ENCODE measurements at places on chromosomes 1 and 21.

DNA sequence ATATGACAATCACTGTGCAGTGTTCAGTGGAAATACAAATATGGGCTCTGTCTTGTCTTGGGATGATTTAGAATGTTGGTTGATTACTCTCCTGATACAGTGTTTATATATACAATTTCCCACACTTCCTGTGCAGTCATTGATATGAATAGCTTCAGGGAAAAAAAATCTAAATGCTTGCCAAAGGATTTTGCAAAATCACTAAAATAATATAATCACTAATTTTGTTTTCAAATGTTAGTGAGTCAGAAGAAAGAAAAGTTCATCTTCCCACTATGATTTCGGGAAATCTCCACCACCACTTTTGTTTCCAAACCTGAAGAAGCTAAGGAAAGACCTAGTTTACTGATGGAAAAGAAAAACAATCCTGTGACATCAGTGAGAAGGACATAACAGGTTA is 32.1 kb upstream of the CHRM3 start:
- no peak for DNase-seq

DNA sequence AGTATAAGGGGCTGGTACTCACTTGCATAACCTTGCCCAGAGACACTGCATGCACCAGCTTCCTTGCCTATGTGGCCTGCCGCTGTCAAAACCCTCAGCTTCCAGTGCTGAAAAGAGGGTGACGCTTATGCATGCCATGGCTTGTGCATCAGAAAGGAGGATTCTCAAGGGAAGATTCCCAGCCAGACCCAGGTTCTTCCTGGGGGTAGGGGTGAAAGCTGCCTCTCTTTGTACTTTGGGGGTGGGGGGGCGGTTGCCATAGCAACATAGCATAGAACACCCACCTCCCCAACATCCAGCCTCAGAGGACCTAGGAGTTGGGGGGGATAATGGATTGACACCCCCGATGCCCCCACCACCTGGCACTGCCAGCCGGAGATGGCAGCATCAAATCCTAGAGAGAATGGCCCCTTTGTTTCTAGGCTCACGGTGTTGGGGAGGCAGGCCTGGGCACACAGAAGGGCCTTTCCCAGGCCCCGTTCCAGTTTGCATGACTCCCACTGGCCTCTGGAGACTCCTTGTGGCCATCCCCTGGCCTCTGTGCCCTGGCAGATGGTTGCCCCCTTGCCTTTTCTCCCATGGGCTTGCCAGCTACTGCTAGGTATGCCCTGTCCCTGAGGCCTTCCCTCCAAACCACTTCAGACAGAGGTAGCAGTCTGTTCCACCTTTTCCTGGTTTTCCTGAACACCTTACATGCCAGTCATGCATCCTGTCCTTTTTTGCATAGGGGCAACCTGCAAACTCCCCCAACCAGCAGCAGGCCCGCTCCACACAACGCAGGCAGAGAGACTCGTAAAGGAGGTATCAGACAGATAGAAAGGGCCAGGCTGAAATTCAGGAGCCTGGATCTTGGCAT is 44.6 kb downstream of the RHBG start:
- no peak for DNase-seq

DNA sequence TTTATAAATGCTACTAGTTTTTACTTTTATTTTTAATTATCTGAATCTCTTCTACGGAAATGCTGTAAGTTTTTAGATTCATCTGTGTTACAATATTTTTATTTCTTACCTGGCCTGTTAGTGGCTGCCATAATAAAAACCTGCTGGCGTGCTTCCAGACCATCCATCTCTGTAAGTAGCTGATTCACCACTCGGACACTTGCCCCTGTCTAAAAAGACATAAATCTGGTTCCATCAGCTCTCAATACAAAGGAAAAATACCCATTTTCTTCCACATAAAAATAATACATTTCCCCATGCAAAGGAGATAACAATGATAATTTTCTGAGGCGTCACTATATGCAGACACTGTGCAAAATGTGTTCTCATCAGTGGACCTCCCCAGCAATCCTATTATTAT is 62.0 kb downstream of the NVL start:
- DNase-seq, result no peak

DNA sequence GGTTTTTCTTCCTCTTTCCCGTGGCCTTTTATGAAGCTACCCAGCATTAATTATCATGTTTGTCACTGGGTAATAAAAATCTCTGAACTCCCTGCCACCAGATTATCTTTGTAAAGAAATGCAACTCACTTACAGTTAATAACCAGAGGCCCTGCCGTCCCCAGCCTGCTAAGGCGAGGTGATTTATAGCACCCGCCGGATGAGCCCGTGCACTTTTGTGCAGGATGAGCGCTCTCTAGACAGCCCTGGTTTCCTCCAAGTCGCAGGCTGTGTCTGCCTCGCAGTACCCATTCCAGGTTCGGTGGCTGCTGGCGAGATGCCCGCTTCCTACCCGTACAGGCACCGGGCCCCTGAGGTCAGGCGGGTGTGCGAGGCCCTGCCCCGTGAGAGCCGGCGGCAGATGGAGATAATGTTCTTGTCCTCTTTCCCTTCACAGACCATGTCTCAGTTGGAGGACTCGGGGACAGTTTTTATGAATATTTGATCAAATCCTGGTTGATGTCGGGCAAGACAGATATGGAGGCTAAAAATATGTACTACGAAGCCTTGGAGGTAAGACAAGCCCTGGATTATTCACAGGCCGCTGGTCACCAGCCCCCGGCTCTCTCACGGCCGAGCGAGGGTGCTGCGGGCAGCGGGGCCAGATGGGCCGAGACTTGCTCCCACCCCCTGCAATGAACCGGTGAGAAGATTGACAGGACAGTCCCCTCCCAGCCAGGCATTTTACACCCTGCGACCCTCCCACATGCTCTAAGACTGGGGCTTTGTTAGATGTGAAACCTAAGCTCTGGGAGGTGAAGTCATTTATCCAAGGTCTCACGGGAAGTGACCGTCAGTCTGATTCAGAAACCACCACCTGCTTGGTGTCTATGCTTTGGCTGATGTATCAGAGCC is 28.5 kb upstream of the SELENON start:
- peak; percentile 4 for DNase-seq

DNA sequence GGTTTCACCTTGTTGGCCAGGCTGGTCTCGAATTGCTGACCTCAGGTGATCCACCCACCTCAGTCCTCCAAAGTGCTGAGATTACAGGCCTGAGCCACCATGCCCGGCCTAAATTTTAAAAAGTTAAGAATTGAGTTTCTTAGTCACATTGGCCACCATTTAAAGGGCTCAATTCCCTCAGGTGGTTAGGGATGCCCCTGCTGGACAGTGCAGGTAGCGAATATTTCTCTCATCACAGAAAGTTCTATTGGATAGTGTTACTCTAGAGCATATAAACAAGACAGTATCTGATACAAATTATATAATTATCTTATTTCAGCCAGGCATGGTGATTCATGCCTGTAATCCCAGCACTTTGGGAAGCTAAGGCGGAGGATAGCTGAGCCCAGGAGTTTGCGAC is 320.2 kb downstream of the ZP4 start:
- no peak for DNase-seq

All from suppressor macrophage treated with lipopolysaccharide for 1 hour (primary cell).